Cerebellum (tissue), 4 donors: ENCODE measurements at places on chromosomes 7 and 10.

- peak; percentile 34 for DNase-seq
Measured at GRCh38 chr7:128904381-128905197, 5.9 kb downstream of the KCP start.

GRCh38 chr7:156935250-156935649, 14.3 kb upstream of the NOM1 start:
- no peak for DNase-seq

DNA sequence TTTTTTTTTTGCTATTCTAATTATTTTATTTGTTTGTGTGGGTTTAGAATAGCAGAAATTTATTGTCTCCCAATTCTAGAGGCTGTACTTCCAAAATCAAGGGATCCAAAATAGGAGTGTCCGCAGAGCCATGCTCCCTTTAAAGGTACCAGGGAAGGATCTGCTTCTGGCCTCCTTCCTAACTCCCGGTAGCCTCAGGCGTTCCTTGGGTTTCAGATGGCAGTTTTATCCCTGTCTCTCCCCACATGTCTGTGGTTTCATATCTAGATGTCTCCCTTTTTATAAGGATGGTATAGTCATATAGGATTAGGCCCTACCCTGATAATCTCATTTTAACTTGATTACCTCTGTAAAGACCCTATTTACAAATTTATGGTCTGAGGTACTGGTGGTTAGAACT, 48.4 kb downstream of the BMPR1A start:
- no peak for DNase-seq

DNA sequence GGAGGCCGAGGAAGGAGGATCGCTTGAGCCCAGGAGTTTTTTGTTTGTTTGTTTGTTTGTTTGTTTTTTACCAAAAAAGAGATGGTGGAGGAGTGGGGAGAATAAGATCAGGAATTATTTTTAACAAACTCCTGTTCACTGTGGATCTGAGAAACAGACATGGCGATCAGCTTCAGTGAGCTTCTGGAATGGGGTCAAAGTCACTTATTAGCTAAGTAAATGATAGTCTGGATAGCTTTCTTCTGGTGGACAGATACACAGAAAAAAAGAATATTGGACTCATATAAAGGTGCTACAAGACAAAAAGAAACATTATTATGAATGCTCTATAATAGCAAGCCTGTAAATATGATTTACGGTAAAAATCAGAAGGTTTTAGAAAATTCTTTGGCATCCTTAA, 85.1 kb downstream of the POU6F2 start:
- no peak for DNase-seq

- no peak for DNase-seq
Measured at GRCh38 chr10:12784646-12785045, 216.9 kb downstream of the CCDC3 start.

- no peak for DNase-seq
Measured at GRCh38 chr10:77156406-77156879, 481.2 kb downstream of the KCNMA1 start.
